Metanephros (tissue), 2 donors: ENCODE measurements at places on chromosomes 7 and 10. TPM values are rescaled to one million over a fixed set of nuclear protein-coding genes. Genes with fewer than 3 reads are reported as not detected.

Gene OIT3
- 2.4 TPM for total RNA-seq

Gene TUBB8
- 0.12 TPM for total RNA-seq

Gene MORN4
- total RNA-seq, result 8.6 TPM

Gene HPSE2
- 4.0 TPM for total RNA-seq

Gene GIMAP7
- 8.0 TPM for total RNA-seq

Gene FBXL13
- total RNA-seq, result 3.2 TPM

Gene SVOPL
- 1.7 TPM for total RNA-seq

Gene CXCL12
- 198 TPM for total RNA-seq

Gene C10orf67
- total RNA-seq, result 1.8 TPM

Gene ZNF438
- total RNA-seq, result 6.3 TPM

Gene NUTM2E
- 0.76 TPM for total RNA-seq

Gene TACR2
- not detected for total RNA-seq

Gene GATA3
- total RNA-seq, result 26.7 TPM

Gene NRG3
- total RNA-seq, result 6.1 TPM

Gene COL26A1
- total RNA-seq, result 21.9 TPM

Gene CPA4
- 0.41 TPM for total RNA-seq

Gene PLXDC2
- total RNA-seq, result 48.1 TPM

Gene BMS1
- 11.9 TPM for total RNA-seq

Gene CCDC3
- 9.2 TPM for total RNA-seq

Gene ATG9B
- total RNA-seq, result 0.70 TPM

Gene HTR5A
- not detected for total RNA-seq

Gene PNLIPRP3
- not detected for total RNA-seq

Gene KRIT1
- 44.8 TPM for total RNA-seq

Gene SLC39A12
- total RNA-seq, result not detected

Gene SLC16A12
- 22.7 TPM for total RNA-seq

Gene NUDT1
- total RNA-seq, result 14.9 TPM

Gene NPFFR1
- 0.06 TPM for total RNA-seq

Gene PRSS2
- 0.58 TPM for total RNA-seq

Gene HMX3
- total RNA-seq, result 0.82 TPM

Gene ZMYND11
- 48.2 TPM for total RNA-seq

Gene NEURL1
- 15.0 TPM for total RNA-seq
